ENCODE measurements at places on chromosomes 6 and 20. TPM values are rescaled to one million over a fixed set of nuclear protein-coding genes. Genes with fewer than 3 reads are reported as not detected.
A peak's percentile ranks its signal among the peaks of the same experiment; 100 is the strongest.

DNA sequence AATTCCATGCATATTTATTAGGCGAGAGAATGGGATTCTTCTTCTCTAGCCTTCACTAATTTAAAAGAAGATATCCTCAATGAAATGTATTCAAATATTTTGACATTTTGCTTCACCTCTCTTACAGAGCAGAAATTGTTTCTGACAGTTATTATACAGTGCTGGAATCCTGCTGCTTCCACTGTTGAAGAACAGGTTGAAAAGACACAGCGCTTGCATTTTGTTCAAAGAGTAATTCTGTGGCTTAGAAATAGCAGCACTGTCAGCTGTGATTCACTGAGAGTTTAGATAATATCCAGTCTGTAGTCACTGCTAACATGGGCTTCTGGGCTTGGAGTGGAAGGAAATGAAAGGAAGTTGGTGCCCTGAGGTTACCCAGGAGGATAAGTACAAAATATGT, 117.1 kb upstream of the FBXL4 start:
- no peak for DNase-seq

- DNase-seq: peak; percentile 39
Observed at GRCh38 chr6:132300323-132300949, 100.8 kb downstream of the MOXD1 start.

DNA sequence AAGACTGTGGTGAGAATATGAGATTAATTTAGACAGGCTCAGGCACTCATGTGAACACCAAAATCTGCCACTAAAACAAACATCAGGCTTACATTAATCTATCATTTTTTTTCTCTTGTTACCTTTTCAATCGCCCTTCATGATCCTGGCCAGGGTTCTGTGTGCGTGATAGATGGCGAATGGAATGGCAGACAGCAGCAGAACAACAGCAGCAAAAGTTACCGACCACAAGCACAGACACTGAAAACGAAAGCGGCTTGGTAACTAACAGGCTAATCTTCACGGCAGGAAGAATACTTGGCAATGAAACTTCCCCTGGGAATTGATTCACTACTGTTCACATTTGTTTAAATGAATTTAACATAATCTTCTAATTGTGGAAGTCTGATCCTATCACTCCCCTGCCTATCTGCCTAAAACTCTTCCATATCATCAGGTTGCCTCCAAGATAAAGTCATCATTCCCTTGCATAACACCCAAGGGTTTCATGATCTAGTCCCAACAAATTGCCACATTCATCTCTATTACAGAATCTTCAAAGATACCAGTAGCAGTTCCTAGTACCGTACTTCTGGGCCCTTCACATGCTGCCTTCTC, 28.7 kb downstream of the PTPRK start:
- DNase-seq: peak; percentile 64

- DNase-seq: no peak
Observed at GRCh38 chr6:84273048-84273809, 45.8 kb upstream of the CEP162 start.

- no peak for DNase-seq
Observed at GRCh38 chr6:83597051-83597450, 84.7 kb downstream of the PRSS35 start.

- no peak for DNase-seq
Observed at GRCh38 chr6:147310521-147310920, 106.3 kb downstream of the STXBP5 start.

GRCh38 chr20:37364013-37364926, 18.3 kb downstream of the SRC start:
- DNase-seq: no peak

GRCh38 chr6:34318499-34319470, 70.0 kb upstream of the SMIM29 start:
- DNase-seq: no peak

DNA sequence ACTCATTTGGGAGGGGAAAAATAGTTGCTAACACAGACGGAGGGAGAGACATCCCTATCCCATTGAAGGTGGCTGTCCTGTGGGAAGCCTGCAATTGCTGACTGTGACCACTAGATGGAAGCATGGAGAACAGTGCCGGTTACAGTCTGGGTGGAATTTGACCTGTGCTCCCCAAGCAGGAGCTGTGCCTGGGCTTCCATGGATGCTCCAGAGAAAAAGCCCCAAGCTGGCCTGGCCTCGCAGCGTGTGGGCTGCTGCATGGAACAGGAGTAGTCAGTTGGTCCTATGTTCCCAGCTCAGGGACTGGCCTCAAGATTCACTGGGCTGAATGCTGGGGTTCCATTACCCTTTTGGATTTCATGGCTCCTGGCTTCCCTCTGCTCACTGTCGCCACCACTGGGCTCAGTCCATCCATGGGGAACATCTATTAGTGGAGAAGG, 116.3 kb upstream of the CHD6 start:
- DNase-seq: peak; percentile 35

- DNase-seq: no peak
Observed at GRCh38 chr20:18004384-18005031, 35.7 kb downstream of the MGME1 start.

GRCh38 chr20:34547844-34548613, 10.5 kb upstream of the MAP1LC3A start:
- no peak for DNase-seq

GRCh38 chr6:18472941-18473340, 85.8 kb downstream of the RNF144B start:
- no peak for DNase-seq

GRCh38 chr6:71194724-71195123, 93.9 kb upstream of the OGFRL1 start:
- DNase-seq: peak; percentile 5

DNA sequence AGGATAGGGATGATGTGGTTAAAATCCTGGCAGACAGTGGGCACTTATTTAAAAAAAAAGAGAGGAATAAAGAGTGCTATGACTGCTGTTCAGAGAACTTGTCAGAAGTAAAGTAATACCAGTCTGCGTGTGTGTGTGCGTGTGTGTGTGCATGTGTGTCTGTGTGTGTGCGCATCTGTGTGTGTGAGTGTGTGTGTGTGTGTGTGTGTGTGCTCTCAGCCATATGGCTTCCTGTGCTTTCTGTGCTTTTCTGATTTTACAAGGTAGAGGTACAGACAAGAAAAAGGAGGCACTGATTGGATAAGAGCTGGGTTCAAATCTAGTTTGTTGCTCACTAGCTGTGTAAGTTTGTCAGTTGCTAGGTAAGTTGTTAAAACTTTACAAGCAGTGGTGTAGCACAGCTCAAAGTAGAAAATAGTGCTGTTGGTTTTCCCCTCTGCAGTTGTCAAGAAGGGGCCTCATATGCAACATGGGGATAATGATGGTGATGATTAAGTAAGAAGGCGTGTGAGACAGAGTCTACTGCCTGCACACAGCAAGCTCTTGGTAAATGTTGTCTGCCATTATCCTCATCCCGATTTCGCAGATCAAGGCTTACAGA, 155.3 kb upstream of the ZNF217 start:
- DNase-seq: peak; percentile 7

DNA sequence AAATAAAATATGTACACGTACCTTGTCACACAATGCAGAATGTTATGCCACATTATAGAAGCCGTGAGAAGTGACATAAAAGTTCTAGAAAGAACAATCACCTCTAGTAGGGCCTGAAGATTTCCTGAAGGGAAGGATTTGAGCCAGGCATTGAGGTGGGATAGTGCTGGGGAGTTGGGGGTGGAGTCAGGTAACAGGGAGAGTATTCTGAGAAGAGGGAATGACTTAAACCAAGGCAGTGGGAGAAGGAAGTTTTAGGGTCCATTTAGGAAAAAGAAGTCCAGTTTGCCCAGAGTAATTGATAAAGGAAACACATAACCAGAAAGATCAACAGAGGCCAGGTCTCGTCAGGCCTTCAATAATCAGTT, 262.8 kb downstream of the ARHGAP18 start:
- no peak for DNase-seq

- DNase-seq: no peak
Observed at GRCh38 chr20:2390951-2391675, 10.4 kb downstream of the TGM6 start.

- no peak for DNase-seq
Observed at GRCh38 chr20:2703716-2704475, 11.3 kb downstream of the EBF4 start.

DNA sequence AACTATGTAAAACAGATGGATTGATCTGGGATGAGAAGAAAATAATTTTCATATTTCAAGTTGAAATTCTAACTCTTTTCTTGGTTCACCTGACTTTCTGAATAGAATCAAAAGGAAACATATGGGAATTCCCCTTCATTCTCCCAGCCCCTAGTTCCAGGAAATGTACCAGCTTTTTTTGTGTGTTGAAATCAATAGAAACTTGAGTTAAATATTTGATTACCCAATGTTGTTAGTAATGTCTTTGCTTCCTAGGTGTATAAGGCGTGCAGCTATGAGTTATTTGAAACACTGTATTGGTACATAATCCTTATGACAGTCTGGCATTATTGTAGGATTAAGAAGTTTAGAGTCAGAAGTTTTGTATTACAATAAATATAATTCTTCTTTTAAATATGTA, 21.5 kb downstream of the VNN2 start:
- peak; percentile 52 for DNase-seq

DNA sequence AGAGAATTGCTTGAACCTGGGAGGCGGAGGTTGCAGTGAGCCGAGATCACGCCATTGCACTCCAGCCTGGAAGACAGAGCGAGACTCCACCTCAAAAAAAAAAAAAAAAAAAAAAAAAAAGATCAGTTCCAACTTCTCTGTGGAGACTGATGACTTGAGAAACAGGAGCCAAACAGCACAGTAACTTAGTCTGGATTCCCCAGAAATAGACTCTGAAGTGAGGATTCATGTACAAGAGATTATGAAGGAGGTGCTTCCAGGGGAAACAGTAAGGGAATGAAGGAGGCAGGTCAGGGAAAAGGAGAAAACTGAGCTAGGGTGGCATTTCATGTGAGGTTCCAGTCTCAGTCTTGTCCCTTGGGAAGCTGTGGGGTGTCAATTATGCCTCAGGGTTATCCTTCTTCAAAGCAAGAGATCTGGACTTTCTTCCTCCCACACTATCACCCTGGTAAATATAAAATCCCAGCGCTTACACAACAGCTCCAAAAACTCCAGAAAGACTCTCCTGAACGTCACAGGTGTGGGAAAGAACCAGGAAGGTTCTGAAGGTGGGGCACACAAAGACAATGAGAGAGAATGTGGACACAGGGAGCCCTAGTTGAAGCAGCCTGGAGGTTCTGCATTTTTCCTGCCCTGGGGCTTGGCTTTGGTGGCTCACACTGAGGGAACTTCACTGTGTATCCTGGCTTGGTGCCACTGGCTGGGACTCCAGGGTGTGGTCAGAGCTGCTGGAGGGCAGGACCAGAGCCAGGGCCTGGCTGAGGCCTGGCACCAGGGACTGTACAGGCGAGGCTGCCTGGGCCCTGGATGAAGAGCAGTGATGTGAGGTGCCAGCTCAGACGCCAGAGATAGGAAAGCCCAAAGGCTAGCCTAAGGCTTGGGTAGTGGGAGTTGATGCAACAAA, 46.8 kb downstream of the PCNA start:
- peak; percentile 91 for DNase-seq

DNA sequence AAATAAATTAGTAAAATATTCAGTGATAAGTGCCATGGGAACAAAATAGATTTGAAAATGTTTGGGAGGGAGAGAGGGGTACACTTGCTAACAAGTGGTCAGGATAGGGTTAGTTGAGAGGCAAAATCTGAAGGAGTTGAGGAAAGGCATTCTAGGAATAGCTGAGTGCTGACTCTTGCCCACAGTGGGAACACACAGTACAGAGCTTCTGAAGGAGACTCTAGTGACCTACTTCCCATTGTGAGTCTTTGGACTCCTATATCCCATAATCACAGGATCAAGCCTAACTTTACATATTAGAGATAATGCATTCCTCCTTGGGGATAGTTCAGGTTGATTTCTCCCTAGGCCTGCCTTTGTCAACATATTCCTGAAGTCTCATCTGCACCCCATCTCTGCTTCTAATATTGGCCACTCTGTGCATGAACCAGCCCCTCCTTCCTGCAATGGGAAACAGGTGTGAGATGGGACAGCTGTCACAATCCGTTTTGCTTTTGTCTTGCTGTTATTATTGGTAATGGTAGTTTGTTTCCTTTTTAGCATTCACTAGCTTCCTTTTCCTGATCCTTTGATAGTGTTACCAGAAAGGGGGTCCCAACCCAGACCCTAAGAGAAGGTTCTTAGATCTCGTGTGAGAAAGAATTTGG, 2.6 kb upstream of the TRIM38 start:
- DNase-seq: no peak

- DNase-seq: no peak
Observed at GRCh38 chr20:48008850-48009515, 223.7 kb upstream of the SULF2 start.

GRCh38 chr6:163860287-163861081, 446.0 kb downstream of the QKI start:
- DNase-seq: no peak

- DNase-seq: peak; percentile 70
Observed at GRCh38 chr6:35360349-35361138, 18.2 kb downstream of the PPARD start.

- DNase-seq: no peak
Observed at GRCh38 chr6:105746509-105746908, 339.6 kb upstream of the PRDM1 start.

DNA sequence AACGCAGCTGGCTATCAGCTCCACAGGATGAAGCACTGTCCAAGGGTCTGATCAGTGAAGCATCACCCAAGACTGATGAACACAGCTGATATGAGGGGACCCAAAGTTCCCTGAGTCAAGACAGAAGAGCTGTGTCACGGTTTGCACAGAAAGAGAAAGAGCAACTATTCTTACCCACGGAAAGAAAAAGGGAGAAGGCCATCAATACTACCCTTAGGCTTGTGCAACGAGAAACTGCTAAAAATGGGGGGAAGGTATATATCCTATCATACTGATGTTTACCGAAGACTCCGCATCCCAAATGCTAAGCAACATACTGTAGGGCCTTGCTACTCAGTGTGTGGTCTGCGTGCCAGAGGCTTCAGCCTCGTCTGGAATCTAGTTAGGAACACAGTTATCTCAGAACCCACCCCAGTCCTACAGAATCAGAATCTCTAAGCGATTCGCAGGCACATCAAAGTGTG, 665 bp downstream of the FASTKD5 start:
- no peak for DNase-seq

The OR2B6 gene
- not detected for total RNA-seq

The SSR1 gene
- 179 TPM for total RNA-seq

The ADAT2 gene
- 17.6 TPM for total RNA-seq

The ANKEF1 gene
- total RNA-seq: 7.2 TPM

The ADGB gene
- not detected for total RNA-seq

The RCAN2 gene
- 2.7 TPM for total RNA-seq

The SIRPB1 gene
- total RNA-seq: 4.1 TPM

The ABHD16B gene
- total RNA-seq: not detected

The SMIM28 gene
- not detected for total RNA-seq

The CDH22 gene
- not detected for total RNA-seq

The DTD1 gene
- 58.7 TPM for total RNA-seq

The FAM209B gene
- not detected for total RNA-seq

The GJA1 gene
- 114 TPM for total RNA-seq

Measured in mammary epithelial cell (primary cell).